Astrocyte (in vitro differentiated cells and primary cell): ENCODE measurements at places on chromosomes 12 and 14.

- no peak overlapping the region for H3K27ac ChIP-seq
- H3K4me1 ChIP-seq = peaks cover 19% of the 10 kb centered on the region
- DNase-seq = no peak
- peaks cover 5% of the 10 kb centered on the region for H3K36me3 ChIP-seq
These were observed 10.3 kb upstream of the ZNF740 start for GRCh38 chr12:53170215-53170614.

DNA sequence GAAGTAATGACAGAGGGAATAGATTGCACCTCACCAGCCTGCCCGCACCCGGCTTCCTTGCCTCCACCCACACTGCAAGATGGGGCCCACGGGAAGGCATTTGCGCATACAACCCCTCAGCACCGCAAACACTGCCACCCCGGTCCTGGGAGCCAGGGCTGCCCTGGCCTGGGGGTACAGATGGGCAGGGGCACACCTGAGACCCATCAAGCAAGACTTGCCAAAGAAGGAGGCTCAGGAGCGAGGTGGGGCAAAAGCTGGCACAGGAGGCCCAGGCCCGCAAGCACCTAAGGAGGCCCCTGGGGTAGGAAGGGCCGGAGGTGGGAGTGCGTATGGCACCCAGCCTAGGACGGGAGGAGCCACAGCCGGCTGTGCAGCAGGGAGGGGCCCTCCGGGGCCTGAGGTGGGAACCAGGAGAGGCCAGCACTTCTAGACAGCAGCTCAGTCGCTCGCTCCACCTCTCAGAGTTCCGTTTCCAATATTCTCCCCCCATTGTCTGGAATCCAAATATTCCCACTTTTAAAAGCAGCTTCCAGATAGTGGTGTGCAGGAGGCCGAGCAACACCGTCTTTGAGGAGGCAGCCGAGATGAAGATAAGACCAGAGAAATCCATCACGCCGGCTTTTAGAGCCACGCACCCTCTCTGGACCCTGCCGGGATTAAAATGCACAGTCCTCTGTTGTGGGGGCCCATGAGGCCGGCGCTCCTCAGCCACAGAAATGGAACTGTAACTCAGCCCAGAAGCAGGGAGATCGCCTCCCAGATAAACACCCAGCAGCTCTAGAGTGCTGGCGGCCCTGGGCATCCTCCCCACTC, 12.2 kb upstream of the C14orf180 start:
- H3K27ac ChIP-seq = no peak overlapping the region
- H3K4me1 ChIP-seq = no peaks in the 10 kb centered on the region
- no peaks in the 10 kb centered on the region for H3K36me3 ChIP-seq
- no peak for DNase-seq
- H3K27me3 ChIP-seq = no peaks in the 10 kb centered on the region

GRCh38 chr12:51848841-51849735, 570 bp upstream of the FIGNL2 start:
- peaks cover 4% of the 10 kb centered on the region for H3K4me1 ChIP-seq
- H3K27ac ChIP-seq = no peak overlapping the region
- H3K36me3 ChIP-seq = no peaks in the 10 kb centered on the region
- H3K4me3 ChIP-seq = no peak overlapping the region
- peaks cover 24% of the 10 kb centered on the region for H3K27me3 ChIP-seq

GRCh38 chr14:51472881-51473280, 178.8 kb upstream of the FRMD6 start:
- H3K27ac ChIP-seq = no peak overlapping the region
- no peak overlapping the region for H3K4me3 ChIP-seq
- DNase-seq = no peak
- H3K27me3 ChIP-seq = no peaks in the 10 kb centered on the region

GRCh38 chr12:59088673-59089072, 168.4 kb upstream of the LRIG3 start:
- H3K27me3 ChIP-seq = no peaks in the 10 kb centered on the region
- H3K4me3 ChIP-seq = no peak overlapping the region
- peak; percentile 75 for DNase-seq
- H3K36me3 ChIP-seq = no peaks in the 10 kb centered on the region
- peaks cover 25% of the 10 kb centered on the region for H3K4me1 ChIP-seq
- H3K27ac ChIP-seq = no peak overlapping the region

GRCh38 chr14:72888636-72889201, 5.2 kb downstream of the DPF3 start:
- no peak overlapping the region for H3K27ac ChIP-seq
- H3K36me3 ChIP-seq = no peaks in the 10 kb centered on the region
- DNase-seq = peak; percentile 36
- H3K4me1 ChIP-seq = peaks cover 24% of the 10 kb centered on the region

DNA sequence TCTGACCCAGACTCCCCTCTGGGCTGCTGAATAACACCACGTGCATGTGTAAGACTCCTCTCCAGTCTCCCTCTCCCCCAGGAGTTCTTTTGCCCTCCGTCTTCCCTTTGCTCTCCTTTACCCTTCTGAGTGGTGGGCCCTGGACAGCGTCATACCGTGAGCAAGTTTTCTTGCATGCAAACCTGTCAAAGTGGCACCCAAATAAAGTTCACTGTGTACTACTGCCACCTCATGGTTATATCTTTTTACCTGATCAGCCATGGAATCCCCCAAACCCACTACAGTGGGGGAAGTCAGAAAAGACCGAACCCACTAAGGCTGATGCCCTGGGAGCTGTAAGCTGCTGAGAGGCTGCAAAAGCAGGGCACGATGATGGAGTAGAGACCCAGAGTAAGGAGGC, 131.1 kb upstream of the VRK1 start:
- H3K36me3 ChIP-seq = no peaks in the 10 kb centered on the region
- no peak overlapping the region for H3K27ac ChIP-seq
- peaks cover 6% of the 10 kb centered on the region for H3K27me3 ChIP-seq
- H3K4me1 ChIP-seq = no peaks in the 10 kb centered on the region

DNA sequence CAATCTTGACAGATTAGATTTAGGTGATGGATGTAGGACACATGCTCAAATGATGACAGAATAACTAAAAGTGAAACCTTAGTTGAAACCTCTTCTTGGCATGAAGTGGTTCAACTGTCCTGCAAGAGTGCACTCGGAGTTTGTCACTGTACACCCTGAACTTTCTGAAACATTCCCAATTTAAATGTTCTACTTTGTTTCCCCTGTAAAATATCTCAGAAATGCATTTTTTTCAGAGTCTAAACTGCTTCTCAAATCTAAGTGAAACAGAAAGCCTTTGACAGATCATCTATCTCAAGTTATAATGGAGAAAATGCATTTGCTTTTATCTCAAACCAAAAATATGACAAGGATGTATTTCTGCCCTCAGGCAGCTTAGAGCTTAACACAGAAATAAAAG, 66.0 kb downstream of the BHLHE41 start:
- H3K27me3 ChIP-seq = no peaks in the 10 kb centered on the region
- peak; percentile 55 for DNase-seq
- peaks cover 4% of the 10 kb centered on the region for H3K36me3 ChIP-seq
- H3K4me3 ChIP-seq = no peak overlapping the region

DNA sequence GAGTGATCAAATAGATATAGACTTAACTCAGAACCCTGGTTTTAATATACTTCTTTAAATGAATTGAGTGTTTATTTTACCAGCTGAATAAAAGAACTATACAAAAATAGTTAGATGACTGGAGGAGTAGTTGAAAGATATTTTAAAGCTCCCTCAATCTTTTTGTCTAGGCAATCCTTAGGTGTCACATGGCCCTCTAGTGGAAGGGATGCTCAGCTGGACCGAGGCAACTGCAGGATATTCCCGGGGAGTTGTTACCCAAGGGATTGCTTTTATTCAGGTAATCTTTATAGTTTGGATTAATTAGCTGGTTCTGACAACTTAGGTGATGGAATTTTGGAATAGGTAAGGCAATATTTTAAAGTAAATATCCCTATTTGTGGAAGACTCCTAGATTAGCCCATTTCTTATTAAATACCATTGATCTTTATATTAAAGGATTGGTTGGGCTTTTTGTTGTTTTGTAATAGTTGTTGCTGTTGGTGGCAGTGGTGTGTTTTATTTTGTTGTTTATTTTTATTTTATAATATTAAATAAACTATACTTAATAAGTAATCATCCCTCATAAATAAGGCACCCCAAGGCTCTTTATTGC, 57.1 kb downstream of the ZDHHC17 start:
- peaks cover 9% of the 10 kb centered on the region for H3K36me3 ChIP-seq
- no peak overlapping the region for H3K4me3 ChIP-seq
- no peaks in the 10 kb centered on the region for H3K27me3 ChIP-seq
- no peaks in the 10 kb centered on the region for H3K4me1 ChIP-seq

DNA sequence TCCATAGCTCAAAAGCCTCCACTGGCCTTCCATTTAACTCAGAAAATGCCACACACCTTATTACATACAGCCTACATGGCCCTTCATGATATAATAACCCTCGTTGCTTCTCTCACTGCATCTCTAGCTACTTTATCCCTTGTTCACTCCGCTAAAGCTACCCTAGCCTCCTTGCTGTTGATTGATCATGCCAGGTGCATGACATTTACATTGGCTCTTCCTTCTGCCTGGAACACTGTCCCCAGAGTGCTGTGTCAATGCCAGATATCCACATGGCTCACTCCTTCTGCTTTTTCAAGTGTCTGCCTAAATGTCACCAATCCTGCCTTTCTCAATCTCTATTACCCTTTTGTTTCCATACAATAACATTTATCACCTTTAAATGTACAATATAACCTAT, 58.3 kb downstream of the CAND1 start:
- no peak overlapping the region for H3K27ac ChIP-seq
- no peaks in the 10 kb centered on the region for H3K27me3 ChIP-seq
- H3K36me3 ChIP-seq = peaks cover under 1% of the 10 kb centered on the region
- no peak for DNase-seq

DNA sequence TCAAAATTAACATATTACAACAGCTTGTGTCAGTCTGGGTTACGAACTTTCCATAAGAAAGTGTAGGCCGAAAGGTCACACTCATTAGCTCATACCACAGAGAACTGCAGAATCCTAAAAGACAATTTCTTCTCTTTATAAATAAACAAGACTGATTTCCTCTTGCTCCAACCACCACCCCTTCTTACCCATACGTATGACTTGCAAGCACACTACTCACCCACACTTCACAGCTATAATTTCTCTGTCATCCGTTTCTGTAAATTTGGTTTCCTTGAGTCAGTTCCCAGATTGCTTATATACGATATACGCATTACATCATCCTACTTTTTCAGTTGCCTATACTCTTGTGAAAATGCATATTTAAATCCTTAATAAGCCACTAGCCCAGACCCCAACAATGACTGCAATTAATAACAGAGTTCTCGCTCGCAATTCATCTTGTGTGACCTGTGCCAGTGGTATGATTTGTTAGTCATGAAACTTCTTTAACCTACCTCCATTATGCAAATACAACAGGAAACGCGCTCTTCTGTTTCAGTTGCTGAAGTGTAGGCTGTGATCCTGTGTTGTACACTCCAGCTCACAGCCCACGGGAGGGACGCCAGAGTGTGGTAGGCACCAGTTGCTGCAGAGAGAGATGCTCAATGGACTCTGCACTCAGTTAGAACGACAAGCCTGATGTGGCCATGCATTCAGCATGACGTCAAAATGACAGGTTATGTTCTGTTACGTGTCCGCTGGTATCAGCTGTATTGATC, 417.6 kb downstream of the PDZRN4 start:
- no peaks in the 10 kb centered on the region for H3K36me3 ChIP-seq
- peak; percentile 71 for DNase-seq

DNA sequence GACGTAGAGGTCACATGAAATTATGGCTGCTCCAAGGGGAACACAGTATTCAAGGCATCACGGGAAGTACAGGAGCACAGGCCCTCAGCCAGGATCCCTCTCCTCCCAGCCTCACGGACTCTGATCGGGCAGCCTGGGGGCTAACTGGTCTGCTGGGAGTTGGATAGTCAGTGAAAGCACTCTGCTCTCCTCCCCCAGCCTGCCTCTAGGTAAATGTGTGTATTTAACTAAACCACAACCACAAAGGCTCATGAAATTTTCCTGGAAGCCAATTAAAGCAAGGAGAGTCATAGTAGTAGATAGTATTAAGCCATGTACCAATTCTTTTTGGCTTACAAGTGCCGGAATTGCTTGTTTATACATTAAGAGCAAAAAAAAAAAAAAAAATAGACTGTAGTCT, 254.3 kb downstream of the MSRB3 start:
- H3K36me3 ChIP-seq = no peaks in the 10 kb centered on the region
- H3K27ac ChIP-seq = peak overlapping the region; percentile 97
- H3K4me1 ChIP-seq = peaks cover 60% of the 10 kb centered on the region
- no peaks in the 10 kb centered on the region for H3K27me3 ChIP-seq

DNA sequence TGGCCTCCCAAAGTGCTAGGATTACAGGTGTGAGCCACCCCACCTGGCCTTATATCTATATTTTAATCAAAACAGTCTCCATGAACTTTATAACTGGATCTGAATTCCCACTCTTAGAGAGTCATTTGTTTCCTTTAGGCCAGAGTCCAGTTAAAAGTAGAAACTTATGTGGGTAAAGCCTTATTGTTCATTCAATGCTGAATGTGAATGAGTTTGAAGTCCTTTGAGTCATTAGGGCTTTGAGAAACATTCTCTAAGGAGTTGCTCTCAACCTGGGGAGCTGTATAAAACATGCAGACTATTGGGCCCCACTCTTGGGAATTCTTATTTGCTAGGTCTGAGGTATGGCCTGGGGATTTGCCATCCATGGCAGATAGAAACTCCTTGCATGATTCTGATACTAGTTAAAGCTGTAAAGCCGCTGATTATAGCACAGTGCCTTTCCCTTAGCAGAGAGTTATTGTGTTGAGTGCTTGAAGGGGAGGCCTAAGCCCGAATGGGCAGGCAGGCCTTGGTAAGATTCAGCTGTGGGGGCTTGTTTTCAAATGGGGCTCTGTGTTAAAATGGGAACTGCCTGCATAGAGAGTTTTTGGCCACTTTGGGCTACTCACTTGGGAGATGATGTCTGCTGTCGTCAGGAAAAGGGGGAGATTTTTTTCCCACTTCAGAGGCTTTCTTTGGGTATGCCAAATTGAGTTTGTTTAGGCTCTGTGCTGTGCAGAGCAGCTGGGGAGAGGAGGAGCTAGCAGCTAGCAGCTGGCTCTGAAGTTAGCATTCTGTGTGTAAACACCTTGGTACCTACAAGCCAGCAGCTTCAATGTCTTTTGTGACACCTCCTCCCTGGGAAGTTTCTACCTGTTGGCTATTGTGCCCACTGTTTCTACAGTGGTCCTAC, 117.5 kb downstream of the DACT1 start:
- H3K27me3 ChIP-seq = no peaks in the 10 kb centered on the region
- no peaks in the 10 kb centered on the region for H3K36me3 ChIP-seq
- peaks cover 7% of the 10 kb centered on the region for H3K4me1 ChIP-seq
- H3K4me3 ChIP-seq = no peak overlapping the region

GRCh38 chr14:103243764-103244737, 90.0 kb upstream of the EIF5 start:
- H3K4me1 ChIP-seq = no peaks in the 10 kb centered on the region
- H3K27me3 ChIP-seq = peaks cover 4% of the 10 kb centered on the region
- no peak overlapping the region for H3K4me3 ChIP-seq
- no peak overlapping the region for H3K27ac ChIP-seq
- no peaks in the 10 kb centered on the region for H3K36me3 ChIP-seq
- DNase-seq = peak; percentile 16
